ENCODE measurements at places on chromosomes 16 and 17.

- DNase-seq, result no peak
These were observed 17.8 kb upstream of the NTN1 start for GRCh38 chr17:9003355-9004131.

- peak; percentile 44 for DNase-seq
These were observed 9.2 kb upstream of the SERPINF1 start for GRCh38 chr17:1752425-1753262.

- DNase-seq, result no peak
These were observed 64.8 kb downstream of the YPEL2 start for GRCh38 chr17:59396134-59396826.

GRCh38 chr17:52276381-52277008 is 118.0 kb upstream of the CA10 start:
- DNase-seq, result no peak

DNA sequence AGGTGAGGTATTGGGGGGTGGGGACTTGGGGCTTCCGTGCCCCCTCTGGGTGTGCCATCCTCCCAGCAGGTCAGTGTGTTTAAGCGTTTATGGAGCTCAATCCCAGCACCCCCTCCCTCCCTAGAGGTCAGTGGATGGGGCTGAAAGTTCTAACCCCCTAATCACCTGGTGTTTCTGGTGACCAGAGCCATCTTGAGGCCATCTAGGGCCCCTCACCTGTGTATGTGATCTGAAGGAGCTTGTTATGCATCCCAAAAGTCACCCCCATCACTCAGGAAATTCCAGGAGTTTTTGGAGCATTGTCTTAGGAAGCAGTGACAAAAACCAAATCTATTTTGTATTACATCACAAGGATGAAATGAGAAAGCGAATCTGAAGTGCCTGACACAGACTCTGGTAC is 67.8 kb upstream of the NOL11 start:
- DNase-seq, result no peak

DNA sequence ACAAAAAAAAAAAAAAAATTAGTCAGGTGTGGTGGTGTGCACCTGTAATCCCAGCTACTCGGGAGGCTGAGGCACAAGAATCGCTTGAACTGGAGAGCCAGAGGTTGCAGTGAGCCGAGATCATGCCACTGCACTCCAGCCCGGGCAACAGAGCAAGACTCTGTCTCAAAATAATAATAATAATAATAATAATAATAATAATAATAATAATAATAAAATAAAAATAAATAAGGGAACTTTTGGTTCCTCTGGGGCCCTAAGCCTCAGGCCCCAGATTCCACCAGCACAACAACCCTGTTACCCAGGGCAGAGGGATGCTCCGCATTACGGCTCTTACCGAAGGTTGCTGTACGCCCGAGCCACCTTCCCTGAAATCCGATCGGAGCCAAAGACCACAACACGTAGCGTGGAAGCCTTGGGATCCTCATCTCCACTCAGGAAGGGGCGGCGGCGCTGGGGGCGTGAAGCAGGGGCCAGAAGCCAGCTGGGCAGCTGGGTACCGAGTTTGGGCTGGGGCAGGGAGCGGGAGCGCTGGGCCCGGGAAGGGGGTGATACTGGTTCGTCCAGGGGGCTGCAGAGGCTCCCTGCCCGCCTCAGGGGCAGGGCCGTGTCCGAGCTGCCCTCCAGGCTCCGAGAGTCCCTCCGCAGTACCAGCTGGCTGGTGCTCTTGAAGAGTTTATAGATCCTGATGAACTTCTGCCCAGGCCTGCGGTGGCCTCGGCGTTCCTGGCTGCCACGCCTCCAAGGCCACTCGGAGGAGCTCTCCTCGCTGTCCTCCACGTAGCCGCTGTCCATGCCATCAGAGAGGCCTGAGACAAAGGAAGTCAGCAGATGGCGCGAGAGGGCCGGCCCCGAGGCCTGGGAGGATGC is 20.6 kb upstream of the PIK3R6 start:
- no peak for DNase-seq

GRCh38 chr16:58054289-58054688 is 28.7 kb downstream of the MMP15 start:
- DNase-seq, result no peak

Measured in inflammatory macrophage treated with lipopolysaccharide for 1 hour (primary cell).